ENCODE measurements at places on chromosomes 2 and 18.

DNA sequence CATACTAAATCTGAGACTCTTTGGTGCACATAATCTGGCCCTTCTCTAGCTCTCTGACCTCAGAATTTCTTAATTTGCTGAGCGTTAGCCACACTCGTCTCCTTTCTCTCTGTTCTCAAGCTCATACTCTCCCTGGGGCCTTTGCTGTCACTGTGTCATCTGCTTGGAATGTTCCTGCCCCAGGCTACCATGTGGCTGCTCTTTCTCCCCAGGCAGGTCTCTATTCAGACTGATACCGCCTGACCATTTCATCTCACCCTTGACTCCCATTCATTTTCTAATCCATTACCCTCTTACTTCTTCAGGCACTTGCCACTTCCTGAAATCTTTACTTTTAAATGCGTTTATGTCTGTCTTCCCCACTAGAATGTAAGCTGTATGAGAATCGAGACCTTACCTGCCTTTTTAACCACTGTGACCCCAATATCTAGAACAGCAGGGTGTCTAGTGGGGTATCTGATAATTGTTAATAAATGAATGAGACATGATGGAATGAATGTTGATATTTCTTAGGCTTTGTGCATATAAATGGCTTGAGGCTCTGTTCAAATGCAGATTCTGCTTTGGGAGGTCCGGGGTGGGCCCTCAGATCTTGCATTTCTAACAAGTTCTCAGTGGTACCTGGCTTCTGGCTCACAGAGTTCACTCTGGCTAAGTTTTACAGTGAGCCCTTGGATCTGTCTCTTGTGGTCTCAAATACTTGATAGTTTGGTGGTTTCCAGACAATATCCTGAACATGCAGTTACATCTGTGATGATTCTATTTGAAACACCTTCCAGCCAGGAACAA is 89.9 kb upstream of the EPC2 start:
- peak; percentile 9 for DNase-seq

GRCh38 chr2:120257522-120257921 is 4.9 kb downstream of the RALB start:
- no peak for DNase-seq

- DNase-seq: no peak
Observed at GRCh38 chr2:195031411-195031810, 625.6 kb upstream of the SLC39A10 start.

DNA sequence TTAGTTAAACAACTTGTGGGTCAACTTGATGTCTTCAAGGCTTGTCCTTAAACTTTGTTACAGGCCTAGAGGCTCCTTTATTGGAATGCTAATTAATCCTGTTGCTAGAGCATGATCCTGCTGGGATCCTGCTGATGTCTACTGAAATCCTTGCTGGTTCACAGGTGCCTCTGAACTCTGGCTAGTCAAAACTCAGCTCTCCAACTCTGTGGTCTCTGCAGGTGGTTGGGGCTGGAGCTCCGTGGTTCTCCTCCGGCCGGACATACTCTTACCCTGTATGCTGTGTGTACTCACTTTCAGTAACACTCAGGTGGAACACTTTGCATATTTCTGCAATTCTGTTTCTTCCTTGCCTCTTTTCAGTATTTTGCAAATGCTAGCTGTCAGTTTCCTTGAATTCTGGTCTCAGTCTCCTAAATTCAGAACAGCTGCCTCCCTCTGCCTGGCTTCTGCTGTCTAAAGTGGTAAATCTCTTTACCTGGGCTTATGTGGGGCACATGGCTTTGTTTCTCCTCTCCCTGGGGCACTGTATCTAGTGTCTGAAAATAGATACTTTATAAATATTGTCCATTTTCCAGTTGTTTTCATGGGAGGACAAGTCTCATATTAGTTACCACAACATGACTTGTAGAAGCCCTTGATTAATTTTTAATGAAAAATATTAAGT is 113.0 kb downstream of the ATP9B start:
- no peak for DNase-seq

- peak; percentile 20 for DNase-seq
Observed at GRCh38 chr2:57497489-57498096, 549.0 kb upstream of the VRK2 start.

DNA sequence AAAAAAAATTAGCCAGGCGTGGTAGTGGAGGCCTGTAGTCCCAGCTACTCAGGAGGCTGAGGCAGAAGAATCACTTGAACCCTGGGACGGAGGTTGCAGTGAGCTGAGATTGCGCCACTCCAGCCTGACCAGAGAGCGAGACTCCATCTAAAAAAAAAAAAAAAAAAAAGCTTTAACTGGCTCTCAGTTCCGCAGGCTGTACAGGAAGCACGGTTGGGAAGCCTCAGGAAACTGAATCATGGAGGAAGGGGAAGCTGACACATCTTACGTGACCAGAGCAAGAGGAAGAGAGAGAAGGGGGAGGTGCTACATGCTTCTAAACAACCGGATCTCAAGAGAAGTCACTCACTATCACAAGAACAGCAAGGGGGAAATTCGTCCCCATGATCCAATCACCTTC is 505.6 kb upstream of the SLC8A1 start:
- DNase-seq: peak; percentile 40

- DNase-seq: no peak
Observed at GRCh38 chr2:163779970-163780597, 44.3 kb upstream of the FIGN start.

DNA sequence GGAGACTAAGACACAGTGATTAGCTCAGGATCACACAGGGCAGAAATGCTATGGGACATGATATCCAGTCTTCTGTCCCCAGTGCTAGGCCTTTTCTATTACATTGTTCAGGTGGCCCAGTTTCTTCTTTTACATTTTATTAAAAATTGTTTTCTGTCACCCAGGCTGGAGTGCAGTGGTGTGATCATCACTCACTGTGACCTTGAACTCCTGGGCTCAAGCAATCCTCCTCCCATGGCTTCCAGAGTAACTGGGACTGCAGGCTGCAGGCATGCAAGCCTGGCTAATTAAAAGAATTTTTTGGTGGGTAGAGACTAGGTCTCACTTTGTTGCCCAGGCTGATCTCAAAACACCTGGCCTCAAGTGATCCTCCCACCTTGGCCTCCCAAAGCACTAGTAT is 15.4 kb downstream of the PDK1 start:
- no peak for DNase-seq

DNA sequence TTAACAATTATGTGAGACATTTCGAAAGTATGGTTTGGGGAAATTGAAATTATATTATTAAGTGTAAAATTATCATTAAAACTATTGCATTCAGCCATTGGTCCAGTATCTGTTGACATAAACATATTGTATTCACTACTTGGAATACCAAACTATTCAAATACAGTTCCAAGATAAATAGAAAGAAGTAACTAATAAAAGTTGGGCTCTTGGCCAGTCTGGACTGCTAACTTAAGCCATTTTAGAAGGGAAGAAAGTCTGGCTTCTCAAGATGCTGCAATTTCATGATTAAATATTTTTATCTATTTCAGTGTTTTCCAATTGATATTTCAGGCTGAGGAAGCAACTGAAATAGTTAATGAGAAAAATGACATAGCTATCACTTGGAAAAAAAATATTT is 109.8 kb upstream of the CHRNA1 start:
- no peak for DNase-seq
